Gastrocnemius medialis (tissue), 4 donors: ENCODE measurements at places on chromosomes 6 and 20. TPM values are rescaled to one million over a fixed set of nuclear protein-coding genes. Genes with fewer than 3 reads are reported as not detected.

- DNase-seq, result no peak
Observed at GRCh38 chr20:57774951-57775350, 65.1 kb upstream of the PMEPA1 start.

DNA sequence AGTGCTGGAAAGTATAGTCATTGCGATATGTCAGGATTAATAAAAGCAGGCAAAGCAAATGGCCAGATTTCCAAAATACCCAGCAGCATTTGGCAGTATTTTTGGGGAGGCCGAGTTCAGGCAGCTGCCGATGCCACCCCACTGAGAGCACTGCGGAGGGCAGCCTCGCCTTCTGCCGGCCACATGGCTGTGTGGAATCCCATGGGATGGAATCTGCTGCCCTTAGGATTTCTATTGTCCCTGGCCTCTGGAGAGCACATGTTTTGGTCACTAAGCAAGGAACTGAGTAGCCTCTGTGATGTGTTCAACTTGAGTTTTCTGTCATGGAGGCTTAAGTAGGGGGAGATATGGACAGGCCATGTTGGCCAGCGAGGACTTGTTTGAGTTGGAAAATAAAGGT is 123.0 kb downstream of the FARS2 start:
- no peak for DNase-seq

SLC22A16 gene
- not detected for total RNA-seq

DNA sequence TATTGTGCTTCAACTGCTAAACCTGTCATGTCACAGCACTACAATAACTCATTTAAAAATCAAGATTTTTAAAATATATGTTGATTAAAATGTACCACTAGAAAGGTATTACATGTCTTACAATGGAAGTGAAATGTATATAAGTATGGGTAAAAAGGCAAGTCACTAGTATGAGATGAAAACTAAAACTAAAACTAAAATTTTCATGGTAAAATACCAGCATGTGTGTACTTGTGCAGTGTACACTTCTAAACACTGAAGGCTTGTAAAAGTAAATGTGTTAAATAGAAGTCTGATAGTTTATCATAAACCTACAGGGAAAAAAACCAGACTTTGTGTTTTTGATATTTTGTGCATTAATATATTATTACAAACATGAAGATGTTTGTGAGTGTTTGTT is 13.7 kb upstream of the TMEM244 start:
- DNase-seq, result no peak

- no peak for DNase-seq
Observed at GRCh38 chr20:6580486-6580885, 187.0 kb upstream of the BMP2 start.

HLA-DOA gene
- 0.20 TPM for total RNA-seq

GRCh38 chr6:44119704-44120262 is 7.5 kb downstream of the MRPL14 start:
- no peak for DNase-seq

DNA sequence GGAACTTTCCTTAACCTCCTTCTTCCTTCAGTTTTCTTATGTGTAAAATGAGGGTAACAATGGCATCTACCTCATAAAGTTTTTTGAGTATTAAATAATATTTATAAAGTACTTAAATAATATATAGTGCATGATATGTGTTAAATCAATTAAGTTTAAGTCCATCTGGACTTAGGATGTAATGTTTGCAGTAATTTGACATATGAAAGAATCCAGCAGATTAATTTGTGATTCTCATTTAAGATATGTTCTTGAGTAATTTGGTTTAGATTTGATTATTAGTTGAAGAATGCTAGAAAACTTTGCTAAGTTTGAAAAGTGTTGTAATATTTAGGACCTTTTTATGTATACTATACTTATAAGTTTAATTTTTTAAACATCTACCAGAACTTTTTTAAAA is 18.1 kb downstream of the KCTD20 start:
- DNase-seq, result no peak

DNA sequence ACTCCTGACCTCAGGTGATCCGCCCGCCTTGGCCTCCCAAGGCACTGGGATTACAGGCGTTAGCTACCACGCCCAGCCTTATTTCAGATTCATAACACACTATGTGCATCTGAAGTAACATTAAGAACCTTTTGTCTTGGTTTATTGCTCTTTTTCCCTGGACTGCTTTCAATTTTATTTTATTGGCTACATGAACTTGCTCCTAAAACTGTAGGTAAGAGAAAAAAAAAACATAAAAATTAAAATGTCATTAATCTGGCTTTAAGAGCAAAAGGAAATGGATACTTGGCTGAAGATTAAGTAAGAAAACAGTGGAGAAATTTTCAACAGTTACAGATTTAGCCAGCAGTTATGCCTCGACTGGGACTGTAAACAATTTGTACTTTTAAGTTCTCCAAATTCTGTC is 62.5 kb downstream of the GJA1 start:
- no peak for DNase-seq

- no peak for DNase-seq
Observed at GRCh38 chr20:3606021-3606420, 57.2 kb downstream of the GFRA4 start.

RAE1 gene
- total RNA-seq, result 35.8 TPM

DNA sequence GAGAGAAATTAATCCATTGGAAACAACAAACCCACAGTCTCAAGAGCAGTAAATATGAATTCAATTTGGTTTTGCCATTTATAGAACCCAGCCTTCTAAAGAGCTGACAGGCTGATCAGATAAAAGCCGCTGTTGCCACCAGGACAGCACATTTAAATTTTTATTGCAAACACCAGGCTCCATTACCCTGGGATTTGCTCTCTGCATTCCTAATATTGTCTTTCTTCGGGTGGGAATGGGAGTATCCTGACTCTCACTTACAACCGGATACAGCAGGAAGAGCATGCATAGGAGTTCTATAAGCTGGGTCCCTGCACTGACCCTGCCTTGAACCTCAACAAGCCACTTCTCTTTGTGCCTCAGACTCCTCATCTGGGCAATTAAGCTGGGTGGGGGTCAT is 142.9 kb downstream of the LRFN2 start:
- DNase-seq, result no peak

- DNase-seq, result no peak
Observed at GRCh38 chr6:73803562-73804241, 107.7 kb downstream of the CD109 start.

DNA sequence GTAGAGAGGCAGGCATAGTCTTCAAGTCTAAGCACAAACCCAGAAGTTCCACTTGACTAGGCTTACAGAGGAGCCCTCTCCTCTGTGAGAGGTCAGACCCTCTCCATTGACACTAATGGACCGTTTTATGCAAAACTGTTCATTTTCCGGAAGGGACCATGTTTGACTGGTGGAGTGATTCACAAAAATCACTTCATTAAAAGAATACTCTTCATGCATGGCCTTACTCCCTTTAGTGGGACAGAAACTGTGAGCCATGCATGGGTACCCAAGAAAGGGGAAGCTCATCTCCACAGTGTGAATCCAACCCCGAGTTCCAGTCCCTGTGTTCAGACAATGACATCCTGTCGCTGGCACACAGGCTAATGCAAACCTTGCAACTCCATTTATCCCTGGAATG is 63.2 kb downstream of the OLIG3 start:
- DNase-seq, result no peak

BEND6 gene
- total RNA-seq, result 0.97 TPM

DNA sequence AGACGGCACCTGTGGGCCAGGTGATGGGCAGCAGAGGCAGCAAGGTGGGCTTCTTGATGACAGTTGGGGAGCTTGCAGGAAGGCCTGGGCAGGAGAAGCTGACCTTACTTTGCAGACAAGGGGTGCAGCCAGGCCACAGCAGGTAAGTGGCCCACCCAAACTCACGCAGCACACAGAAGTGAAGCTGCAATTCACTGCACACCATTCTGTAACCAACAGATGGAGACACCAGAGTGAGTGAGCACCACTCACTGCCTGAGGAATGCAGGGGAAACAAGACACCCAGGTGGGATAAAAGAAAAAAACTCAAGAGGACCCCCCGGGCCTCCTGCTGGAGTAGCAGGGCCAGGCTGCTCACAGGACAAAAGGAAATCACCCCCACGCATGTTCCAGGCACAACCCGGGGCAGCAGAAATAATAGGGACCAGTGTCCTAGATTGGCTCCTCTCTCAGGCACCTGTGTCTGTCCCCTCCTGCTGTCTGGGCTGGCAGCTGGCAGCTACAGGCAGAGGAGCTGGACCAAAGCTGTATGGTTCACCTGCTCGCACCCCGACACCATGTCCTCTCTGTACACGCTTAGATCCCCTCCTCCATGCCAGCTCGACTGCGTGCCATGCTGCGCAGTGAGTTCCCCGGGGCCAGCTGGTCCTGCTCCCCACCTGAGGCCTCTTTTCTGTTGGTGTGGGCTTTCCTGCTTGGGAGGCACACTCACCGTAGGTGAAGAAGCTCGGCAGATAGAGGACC is 4.9 kb downstream of the MTCH1 start:
- no peak for DNase-seq
